ENCODE measurements at places on chromosomes 3 and 15.

GRCh38 chr3:36740787-36741186 is 23.6 kb downstream of the DCLK3 start:
- DNase-seq: no peak

DNA sequence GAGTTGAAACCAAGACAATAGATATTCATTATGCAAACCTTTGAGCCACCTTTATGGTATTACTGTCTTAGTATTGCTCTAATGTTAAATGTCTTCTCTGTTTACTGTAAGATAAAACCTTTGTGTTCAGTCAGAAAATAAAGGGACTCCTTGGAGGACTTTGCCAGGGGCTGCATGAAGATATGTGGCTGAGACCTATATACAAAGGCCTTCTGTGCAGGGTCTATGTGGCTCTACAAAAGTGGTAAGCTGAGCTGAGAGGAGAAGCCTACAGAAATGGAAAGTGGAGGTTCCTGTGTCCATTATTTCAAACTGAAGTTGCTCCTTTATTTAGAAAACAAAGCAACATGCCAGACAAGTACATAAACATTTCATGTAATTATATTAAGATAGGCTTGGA is 131.5 kb downstream of the FNDC3B start:
- no peak for DNase-seq

- DNase-seq: no peak
Measured at GRCh38 chr3:16200411-16200810, 25.9 kb downstream of the GALNT15 start.

DNA sequence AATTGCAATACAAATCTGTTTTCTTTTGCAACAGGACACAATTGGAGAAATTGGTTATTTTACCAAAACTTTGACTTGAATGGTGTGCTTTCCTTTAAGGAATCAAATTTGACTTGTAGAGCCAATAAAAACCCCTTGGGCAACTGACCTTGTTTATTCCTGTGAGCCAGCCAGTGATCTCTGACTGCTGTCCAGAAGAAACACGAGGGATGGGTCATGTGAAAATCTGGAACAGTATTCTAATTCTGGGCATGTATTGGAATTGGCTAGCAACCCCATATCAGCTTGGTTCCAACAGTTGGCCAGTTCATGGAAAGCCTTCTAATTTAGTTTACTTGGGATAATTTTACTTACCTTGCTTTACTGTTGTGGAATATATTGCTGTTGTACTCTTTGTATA is 19.1 kb upstream of the HHATL start:
- no peak for DNase-seq

- DNase-seq: no peak
Measured at GRCh38 chr3:188060840-188061544, 93.0 kb upstream of the LPP start.

DNA sequence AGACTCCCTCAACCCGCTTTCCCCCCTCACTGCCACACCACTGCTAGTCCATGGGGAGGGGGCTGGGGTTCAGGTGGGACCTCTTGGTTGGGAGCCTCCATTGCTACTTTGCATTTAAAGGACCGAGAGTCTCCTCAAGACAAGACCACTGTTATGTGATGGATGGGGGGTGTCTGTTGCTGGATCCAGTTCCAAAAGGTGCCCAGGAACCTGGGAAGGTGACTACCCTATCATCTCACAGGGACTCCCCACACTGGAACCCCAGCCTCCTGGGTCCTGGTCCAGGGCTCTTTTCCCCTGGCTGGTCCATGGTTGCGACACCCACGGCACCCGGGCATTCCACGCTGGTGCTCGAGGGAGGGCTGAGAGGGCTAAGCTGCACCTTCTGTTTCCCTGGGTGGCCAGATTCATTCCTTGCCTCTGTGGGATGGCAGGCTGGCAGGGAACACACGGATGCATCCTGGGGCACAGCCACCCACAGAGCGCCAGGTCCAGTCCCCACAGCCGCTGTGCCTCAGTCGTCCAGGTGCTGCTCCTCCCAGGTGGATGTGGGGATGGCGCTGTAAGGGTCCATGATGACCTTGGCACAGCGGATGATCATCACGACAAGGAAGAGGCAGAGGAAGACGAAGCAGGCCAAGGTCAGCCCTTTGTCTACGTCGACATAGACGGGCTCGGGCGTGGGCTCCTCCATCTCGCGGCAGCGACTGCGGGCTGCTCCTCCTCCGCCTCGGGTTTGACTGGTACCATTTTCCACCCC is 48.6 kb downstream of the FAH start:
- DNase-seq: no peak

DNA sequence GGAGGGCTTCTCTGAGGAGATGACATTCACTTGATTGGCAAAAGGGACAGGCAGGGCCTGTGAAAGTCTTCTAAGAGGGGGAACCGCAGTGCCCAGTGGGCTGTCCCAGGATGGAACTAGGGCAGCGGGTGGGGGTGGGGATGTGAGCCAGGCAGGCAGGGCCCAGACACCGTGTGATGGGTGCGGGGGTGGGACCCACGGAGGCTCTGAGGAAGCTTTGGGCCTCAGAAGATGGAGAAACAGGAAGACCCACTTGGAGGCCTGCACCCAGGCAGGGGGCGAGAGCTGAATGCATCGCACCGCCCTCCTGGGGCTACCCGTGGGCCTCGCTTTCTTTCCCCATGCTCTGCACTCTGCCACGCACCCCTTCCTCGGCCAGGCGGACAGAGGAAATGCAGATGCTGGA is 32.9 kb upstream of the ACAD9 start:
- DNase-seq: no peak

GRCh38 chr3:63429905-63430304 is 151.8 kb downstream of the SYNPR start:
- DNase-seq: no peak

DNA sequence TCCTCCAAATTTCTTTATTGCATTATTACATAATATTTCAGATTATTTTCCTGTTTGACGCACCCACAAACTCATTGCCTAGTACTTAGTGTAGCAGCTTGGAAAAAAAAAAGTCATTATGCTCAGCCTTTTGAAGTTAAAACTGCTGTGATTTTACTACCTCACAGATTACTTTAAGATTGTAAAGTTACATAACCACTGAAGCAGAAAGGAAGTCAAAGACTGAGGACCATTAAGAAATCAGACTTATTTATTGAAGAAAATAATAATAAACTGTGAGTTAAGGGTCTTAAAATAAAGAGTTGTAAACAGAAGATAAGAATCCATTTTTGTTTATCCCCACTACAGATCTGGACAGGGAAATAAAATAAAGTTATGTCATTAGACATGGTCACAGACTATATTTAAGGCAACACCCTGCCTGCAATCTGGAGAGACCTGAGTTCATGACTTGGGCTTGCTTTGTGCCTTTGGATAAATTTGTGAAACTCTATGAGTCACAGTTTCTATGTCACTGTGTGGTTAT is 212.1 kb upstream of the ROBO2 start:
- no peak for DNase-seq

- DNase-seq: no peak
Measured at GRCh38 chr15:65409036-65409631, 13.6 kb downstream of the IGDCC4 start.

- no peak for DNase-seq
Measured at GRCh38 chr3:159829056-159829455, 159.6 kb upstream of the IL12A start.

DNA sequence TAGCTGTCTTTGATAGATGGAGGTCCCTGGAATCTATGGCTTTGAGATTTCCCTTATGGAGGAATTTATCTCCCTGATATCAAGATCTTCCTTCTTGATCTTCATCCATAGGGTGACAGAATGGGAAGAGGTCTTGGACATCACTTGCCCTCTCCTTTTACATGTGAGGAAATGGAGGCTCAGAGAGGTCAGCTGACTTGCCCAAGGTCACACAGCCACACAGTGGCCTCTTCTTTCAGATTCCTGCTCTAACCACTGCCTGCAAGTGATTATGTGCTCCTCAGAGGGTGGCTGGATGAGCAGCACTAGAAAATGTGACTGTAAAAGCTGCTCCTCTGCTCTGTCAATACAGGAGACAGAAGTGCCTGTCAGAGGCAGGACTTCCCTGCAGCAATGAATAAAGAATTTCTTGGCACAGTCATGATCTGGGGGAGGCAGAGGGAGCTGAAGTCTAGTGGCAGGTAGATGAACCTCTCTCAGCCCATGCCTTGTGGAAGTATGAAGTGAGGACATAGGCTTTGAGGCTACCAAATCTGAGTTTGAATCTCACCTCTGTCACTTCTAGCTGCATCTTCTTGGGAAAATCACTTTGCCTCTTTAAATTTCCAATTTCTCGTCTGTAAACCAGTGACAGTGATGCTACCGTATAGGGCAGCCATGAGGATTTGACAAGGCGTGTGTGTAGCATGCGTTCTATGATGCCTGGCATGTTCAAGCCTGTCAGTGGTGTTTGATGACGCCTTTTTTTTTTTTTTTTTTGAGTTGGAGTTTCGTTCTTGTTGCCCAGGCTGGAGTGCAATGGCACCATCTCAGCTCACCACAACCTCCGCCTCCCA is 12.0 kb downstream of the SSUH2 start:
- no peak for DNase-seq

GRCh38 chr3:98561727-98562521 is 30.1 kb downstream of the GPR15 start:
- no peak for DNase-seq

- peak; percentile 62 for DNase-seq
Measured at GRCh38 chr15:90087454-90088154, 14.7 kb downstream of the IDH2 start.

DNA sequence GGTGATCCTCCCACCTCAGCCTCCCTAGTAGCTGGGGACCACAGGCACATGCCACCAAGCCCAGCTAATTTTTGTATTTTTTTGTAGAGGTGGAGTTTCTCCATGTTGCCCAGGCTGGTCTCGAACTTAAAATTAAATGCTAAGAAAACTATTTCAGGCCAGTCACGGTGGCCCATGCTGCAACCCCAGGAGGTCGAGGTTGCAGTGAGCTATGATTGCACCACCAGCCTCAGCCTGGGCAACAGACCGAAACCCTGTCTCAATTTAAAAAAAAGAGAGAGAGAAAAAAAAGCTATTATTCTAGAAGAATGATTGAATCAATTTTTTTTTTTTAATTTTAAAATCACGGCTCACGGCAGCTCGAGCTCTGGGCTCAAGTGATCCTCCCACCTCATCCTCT is 4.7 kb downstream of the SLC51A start:
- DNase-seq: no peak

- DNase-seq: no peak
Measured at GRCh38 chr3:188390775-188391443, 237.0 kb downstream of the LPP start.

DNA sequence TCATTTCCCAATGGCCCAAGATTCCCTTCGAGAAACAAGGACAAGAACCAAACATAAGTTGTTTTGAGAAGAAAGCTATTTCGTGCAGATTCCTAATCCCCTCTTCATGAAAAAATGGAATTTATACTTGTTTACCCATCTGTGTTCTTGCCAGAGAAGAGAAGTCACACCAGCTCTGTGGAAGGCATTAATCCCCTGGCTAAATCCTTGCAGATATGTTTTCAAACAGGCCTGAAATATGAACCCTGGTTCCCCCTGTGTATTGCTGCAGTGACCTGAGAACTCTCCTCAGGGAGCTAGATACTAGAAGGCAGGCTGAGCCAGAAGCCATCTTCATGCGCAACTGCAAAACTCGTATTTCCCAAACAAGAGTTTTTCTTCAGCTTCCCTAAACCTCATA is 337.7 kb downstream of the NEK10 start:
- no peak for DNase-seq

DNA sequence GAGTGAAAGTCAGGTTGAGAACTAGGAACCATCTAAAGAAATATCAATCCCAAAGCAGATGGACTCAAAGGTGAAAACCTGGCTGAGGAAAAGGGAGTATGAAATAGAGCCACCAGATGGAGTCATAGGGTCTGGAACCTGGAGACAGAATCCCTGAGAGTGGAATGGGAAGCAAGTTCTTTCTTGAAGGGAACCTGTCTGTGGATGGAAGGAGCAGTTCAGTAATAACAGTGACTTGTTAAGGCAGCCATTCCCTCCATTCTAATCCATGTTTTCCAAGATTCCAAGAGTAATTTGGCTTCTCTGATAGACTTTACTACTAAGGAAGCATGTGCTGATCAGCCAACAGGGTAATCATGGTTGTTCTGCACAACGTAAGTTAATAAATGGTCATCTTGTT is 22.5 kb upstream of the AQP9 start:
- DNase-seq: no peak

- DNase-seq: peak; percentile 61
Measured at GRCh38 chr15:101433396-101433795, 56.1 kb downstream of the PCSK6 start.

DNA sequence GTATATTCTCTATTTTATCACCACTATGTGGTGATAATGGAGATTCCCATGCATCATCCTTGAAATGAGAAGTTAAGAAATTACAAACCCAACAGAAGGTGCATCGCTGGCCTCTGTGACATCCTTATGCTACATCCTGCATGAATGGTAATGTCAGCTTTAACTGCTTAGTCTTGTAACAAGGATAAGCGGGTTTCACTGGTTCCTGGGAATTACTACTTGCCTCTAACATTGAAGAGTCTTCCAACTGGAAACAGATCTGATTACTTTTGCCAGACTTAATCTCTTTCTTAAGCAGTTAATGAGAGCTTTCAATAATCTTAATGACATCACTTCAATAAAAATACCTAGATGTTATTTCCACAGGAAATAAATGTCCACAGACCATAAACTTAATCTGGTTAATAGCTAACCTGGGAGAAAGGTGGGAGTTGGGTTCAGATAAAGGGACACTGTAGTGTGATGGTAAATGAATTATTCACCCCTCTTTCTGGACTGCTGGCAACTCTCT is 44.0 kb downstream of the FMN1 start:
- no peak for DNase-seq

All from H9 (cell line).